Foreskin fibroblast (primary cell): ENCODE measurements at places on chromosomes 4 and X.

DNA sequence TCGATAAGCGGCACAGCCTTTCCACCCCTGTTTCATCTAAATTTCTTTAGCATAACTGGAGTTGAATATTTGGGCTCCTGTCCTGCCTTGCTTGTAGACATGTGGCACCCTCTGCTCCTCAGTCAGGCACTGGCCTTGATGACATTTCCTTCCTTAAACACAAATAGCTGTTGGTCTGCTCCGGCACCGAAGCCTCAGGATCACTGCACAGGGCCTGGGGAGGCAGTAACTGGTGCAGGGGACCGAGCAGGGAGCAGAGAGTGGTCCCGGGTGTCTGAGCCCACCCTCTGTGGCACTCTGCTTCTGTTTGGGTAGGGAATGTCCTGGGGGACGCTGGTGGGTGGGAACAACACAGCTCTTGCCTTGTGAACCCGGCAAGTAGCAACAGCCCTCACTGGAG lies 13.6 kb downstream of the RGS12 start:
- no peak for DNase-seq

GRCh38 chr4:119683518-119683917 lies 54.9 kb upstream of the PDE5A start:
- peak; percentile 49 for DNase-seq

DNA sequence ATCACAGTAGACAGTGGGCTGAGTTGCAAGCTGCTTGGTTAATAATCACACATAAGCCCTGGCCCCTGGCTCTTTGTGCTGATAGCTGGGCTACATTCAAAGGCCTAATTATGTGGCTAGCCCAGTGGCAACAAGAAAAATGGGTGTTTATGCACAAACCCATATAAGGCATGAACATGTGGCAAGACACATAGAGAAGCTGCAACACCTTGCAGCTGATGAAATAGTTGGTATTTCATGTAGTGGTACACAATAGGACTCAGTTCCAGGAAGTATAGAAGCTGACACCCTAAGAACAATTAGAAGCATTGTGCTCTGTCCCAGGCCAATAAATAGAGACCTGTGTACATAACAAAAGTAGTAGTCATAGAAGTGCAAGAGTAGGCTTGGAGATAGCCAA lies 14.6 kb upstream of the ZNF630 start:
- DNase-seq = no peak

GRCh38 chrX:29237972-29238371 lies 650.7 kb downstream of the IL1RAPL1 start:
- no peak for DNase-seq

- peak; percentile 8 for DNase-seq
Measured at GRCh38 chr4:36243355-36244256, 708 bp downstream of the ARAP2 start.

- DNase-seq = peak; percentile 16
Measured at GRCh38 chrX:1249101-1249887, 19.3 kb upstream of the CSF2RA start.

DNA sequence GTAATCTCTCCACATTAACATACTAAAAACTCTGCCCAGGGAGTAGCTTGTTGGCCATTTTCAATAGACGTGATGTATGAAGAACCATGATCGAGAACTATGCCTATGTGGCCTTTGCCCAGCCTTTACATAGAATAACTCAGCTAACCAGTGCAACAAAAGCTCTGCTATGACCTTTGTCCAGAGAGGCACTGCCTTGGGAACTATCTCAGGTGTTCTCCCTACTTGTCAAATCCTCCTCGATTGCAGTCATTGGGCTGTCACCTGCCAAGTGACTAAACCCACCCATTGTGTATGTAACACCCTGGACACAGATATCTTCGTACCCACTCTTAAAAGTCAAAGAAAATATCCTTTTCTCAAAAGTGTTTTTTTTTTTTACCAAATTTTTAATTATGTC lies 610.3 kb upstream of the GALNTL6 start:
- no peak for DNase-seq

DNA sequence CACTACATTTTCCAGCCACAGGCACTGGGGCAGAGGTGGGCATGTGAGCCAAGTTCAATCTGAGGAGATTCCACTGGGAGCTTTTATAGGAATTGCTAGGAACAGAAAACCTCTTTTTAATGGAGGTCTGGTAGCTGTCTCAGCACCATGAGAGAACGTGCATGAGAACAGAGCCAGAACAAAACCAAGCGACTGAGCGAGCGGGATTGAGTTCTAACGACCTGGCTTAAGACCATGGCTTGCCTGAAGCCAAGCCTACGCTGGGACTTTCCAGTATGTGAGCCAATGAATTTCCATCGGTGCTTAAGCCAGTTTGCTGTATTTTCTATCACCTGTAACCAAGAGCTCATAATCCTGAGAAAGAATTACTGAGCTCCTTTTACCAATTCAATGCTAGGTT lies 183.7 kb downstream of the NR3C2 start:
- no peak for DNase-seq

DNA sequence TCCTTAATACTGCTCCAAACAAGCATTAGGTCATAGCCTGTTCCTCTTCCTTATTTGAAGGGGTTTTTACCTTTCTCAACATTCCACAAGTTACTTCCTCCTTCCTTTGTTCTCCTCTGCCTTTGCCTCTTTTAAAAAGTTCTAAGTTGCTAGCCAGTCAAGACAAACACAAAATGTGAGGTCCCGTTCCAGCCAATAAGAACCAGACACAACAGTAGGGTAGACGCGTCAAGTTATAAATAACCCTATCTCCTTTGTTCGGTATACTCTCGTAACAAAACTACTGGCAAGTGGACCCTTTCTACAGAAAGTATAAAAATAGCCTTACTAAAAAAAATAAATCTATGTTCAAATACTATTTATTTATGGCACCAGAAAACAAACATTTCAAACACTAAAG lies 6.3 kb upstream of the ACE2 start:
- no peak for DNase-seq

GRCh38 chrX:11663875-11664210 lies 1.9 kb downstream of the ARHGAP6 start:
- DNase-seq = peak; percentile 43

DNA sequence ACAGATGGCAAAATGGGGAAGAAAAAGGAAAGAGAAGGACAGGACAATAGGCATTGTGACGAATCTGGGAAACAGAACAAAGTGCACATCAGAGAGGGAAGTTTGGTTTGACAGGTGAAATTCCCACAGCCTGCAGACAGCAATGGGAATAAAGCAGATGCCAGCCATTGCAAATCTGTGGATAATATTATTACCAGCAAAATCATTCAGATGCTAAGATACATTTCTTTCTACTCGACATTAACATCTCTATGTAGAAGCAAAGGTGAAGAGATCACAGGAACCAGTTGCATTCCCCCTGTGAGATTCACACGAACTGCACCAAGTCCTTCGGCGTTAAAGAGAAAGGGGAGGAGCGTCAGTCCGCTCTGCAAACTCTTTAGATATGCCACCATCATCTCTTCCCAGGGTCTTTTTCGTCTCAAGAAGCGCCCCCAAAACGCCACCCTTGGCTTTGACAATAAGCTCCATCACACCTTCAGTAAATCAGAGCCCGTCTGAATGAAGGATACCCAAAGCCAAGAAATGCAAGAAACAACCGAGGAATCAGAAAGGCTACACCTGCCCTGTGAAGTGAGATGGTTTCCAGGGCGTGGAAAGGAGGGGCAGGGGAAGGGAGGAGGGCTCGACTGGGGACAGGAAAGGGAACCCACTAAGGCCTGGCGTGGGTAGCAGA lies 1.9 kb downstream of the NEUROG2 start:
- DNase-seq = no peak

DNA sequence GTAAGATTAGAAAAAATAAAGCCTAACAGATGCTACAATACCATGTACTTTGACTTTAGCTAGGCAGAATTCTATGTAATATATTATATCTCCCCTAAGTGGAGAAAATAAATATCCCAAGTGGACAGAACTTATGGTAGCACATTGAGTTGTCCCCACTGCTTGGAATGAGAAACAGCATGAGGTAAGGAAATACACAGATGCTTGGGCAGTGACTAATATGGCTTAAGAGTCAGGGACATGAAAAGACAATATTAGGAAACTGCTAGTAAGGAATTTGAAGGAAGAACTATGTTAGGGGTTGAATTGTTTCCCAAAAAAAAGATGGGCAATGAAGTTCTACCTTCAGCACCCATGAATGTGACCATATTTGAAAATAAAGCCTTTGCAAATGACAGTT lies 2265.1 kb downstream of the PCDH7 start:
- DNase-seq = peak; percentile 62

- DNase-seq = no peak
Measured at GRCh38 chr4:182862141-182862875, 54.9 kb downstream of the DCTD start.

DNA sequence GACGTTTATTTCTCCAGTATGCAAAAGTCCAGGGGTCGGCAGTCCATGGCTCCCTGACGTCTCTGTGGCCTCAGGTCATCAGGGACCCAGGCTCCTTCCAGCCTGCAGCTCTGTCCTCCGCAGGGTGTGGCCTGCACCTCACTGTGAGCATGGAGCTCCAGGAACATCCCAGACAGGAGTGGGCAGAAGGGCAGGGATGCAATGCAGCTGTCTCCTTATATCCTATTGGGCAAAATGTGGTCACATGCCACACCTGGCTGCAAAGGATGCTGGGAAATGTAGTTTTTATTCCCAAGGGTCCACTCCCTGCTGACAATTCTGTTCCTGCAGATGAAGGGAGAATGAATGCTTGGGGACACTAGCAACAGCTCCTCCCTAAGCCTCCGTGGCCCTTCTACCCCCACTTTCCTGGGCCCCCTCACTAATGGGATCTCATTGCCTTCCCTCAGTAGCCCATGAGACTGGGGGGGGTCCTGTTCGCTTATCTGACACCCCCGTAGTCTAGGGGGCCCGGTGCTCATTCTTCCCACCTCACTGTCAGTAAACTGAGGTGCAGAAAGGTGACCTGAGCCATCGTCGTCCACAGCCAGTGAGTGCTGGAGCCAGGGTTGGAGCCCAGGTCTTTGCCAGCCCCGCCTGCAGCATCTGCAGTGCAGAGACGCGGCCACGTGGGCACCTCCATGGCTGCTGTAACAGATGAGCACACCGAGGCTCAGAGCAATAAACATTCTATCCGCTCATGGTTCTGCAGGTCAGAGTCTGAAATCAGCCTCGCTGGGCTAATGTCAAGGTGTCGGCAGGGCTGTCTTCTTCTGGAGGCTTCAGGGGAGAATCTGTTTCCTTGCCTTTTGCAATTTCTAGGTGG lies 5.9 kb upstream of the GRPEL1 start:
- peak; percentile 20 for DNase-seq

DNA sequence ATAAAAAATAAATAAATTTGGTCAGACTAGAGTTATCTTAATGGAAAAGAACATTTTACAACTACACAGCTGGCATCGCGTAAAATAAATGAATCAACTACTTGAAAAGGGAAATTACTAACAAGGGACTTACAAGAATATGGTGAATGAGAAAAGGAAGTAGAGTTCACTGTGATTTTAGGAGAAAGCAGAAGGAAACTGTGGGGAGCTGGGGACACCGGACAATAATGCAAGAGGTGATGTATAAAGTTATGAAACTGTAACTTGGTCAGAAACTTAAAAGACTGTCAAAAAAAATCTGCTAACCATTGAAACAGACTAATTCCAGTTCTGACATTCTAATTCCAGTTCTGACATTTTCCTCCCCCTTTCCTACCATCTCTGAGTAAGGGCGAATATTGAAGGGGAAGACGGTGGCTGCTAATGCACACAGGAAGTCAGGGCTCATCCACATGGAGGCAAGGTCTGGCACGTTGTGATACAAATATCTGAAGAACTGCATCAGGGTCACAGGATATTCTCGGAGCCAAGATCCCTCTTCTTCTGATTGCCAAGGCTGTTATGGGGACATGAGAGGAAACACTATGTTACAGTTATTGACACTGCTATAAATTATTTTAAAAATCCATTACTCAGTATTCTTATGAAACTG lies 170.5 kb downstream of the CDS1 start:
- no peak for DNase-seq

DNA sequence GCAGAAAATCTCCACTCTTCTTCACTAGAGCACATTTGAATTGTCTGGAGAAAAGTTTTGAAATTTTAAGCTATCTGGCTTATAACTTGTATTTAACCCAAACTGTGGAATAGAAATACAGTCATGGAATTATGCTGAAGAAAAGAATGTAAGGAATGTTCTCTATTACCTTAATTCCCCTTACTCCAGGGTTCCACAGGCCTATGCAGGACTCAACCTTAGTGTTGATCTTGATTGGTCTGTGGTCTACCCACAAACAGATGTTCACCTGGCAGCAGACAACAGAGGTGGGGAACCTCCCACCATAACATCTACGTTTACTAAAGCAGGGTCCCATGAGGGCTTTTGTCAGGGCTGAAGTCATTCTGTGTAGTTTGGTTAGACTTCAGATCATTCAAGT lies 189.3 kb upstream of the GPRIN3 start:
- no peak for DNase-seq

- DNase-seq = no peak
Measured at GRCh38 chrX:11789809-11790208, 31.8 kb downstream of the MSL3 start.

- DNase-seq = peak; percentile 5
Measured at GRCh38 chr4:100593935-100594334, 76.1 kb upstream of the EMCN start.

DNA sequence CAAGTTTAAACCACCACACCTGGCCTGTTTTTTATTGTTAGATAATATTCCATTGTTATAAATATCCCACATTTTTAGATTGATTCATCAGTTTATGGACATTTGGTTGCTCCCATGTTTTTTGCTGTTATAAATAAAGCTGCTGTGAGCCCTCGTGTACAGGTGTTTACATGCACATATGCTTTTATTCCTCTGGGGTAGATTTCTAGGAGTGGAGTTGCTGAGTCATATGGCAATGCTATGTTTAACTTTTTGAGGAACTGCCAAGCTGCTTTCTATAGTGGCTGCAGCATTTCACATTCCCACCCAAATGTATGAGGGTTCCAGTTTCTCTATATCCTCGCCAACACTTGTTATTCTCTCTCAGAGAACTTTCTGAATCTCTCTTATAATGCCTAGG lies 90.5 kb downstream of the TBL1X start:
- DNase-seq = no peak

GRCh38 chr4:182538031-182538430 lies 294.8 kb downstream of the TENM3 start:
- DNase-seq = no peak

DNA sequence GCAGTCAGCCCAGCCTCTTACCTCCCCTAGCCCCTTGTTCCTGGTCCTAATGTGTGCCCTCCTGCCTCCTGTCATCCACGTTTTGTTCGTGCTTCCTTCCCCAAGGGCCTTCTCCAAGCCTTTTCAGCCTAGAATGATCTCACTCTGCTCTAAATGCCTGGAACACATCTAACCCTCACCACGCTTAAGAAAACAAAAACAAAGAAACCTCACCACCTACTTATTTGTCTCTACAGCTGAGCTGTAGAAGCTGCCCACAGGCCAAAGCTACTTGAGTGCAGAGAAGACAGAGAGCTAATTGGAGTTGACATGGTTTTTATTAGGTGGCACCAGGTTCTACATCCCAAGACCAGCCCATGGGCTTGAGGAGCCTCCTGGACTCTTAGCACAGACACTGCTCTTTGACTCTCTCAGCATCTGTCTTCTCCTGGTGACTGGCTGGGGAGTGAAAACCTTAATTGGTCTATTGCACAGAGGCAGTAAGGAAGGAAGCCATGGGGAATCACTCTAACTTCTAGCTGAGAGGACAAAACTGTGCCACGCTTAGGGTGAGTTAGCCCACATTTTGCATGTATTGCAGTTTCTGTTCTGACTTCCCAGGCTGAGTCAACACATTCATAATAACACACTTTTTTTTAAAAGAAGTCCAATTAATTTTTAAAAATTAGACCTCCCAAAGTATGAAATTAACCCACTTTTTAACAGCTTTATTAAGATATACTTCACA lies 52.3 kb upstream of the PDK3 start:
- no peak for DNase-seq
